ENCODE measurements at places on chromosomes 13 and 19.

GRCh38 chr13:55613429-55614187, 1527.1 kb upstream of the PRR20A start:
- DNase-seq: no peak

GRCh38 chr19:4186087-4186993, 3.9 kb downstream of the ANKRD24 start:
- peak; percentile 54 for DNase-seq

GRCh38 chr13:67916650-67917049, 686.5 kb upstream of the PCDH9 start:
- no peak for DNase-seq

DNA sequence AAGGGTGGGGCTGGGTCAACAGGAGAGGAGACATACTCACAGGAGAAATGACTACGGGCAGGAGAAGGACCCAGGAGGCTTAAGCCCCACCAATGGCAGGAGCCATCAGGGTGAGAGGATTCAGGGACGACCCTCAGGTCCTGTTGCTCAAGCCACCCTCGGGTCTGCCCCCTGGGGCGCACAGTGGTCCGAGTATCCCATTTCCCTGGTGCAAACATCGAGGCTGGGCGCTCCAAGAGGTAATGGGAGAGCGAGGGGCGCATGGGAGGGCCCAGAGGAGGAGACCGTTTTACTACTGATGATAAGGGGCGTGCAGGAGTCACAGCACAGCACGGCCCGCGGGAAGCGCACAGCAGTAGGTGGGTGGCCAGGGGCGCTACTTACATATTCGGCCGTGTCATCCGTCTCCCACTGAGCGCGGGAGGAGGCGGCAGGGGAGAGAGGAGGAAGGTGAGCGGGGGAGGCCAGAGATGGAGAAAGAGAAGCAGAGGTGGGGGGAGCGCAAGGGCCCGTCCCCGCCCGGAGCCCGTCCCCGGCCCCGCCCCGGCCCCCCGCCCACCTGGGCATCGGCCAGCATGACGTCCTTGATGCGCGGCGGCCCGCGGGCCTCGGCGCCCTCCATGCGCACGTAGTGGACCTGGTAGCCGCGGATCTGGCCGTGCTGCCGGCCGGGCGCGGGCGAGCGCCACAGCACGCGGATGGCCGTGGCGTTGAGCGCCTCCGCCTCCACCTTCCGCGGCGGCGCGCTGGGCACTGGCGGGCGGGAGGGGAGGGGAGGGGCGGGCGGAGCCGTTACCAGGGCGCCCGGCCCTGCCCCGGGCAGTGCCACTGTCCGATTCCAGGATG, 111.5 kb downstream of the PTPRS start:
- DNase-seq: no peak

GRCh38 chr19:19171821-19172532, 1.9 kb upstream of the MEF2B start:
- DNase-seq: no peak

DNA sequence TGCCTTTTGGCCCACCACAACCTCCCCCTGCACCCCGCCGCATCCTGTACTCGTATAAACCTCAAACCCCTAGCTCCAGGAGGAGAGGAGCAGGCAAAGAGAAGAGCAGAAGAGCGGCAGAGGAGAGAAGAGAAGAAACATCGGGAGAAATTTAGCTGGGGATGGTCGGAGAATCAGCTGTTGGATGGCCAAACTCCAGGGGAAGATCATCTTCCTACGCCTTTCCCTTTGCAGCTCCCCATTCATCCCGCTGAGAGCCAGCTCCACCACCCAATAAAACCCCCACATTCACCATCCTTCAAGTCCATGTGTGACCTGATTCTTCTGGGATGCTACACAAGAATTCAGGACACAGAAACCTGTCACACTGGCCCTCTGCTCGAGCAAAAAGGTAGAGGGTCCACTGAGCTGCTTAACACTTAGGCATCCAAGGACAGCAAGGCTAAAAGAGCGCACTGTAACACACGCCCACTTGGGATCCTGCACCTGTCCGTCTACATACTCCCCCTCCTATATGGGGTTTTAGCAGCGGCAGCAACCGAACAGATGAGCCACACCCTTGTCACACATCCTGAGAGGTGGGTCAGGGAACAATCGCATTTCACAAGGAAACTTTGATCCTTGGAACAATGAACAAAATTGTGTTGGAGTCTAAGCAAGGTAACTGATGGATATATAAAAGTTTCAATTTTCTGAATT, 51.6 kb upstream of the MIR17HG start:
- DNase-seq: no peak

- no peak for DNase-seq
Measured at GRCh38 chr13:100520936-100521850, 67.4 kb downstream of the GGACT start.

GRCh38 chr19:18230941-18231734, 4.9 kb upstream of the PDE4C start:
- DNase-seq: no peak

DNA sequence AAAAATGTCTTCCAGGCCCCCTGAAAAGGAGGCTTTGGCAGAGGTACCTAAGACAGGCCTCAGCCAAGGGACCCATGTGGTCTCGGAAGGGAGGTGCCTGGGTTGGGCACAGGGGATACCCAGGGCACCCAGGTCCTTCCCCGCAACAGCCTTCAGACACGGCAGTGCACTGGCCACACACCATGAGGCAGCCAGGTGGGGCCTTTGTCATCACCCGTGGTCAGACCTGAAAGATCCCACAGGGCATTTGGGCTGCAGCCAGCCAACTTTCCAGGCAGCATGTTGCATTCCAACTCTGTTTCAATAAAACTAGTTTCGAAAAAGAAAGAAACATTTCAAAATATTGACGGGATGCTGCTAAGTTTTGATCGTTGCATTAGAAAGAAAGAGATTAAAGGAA, 4.7 kb upstream of the TUBGCP3 start:
- no peak for DNase-seq

GRCh38 chr19:58001895-58002369, 688 bp downstream of the ZNF606 start:
- DNase-seq: no peak

- DNase-seq: no peak
Measured at GRCh38 chr13:31920727-31921100, 110.9 kb upstream of the FRY start.

GRCh38 chr13:111161601-111162600, 46.8 kb downstream of the ARHGEF7 start:
- DNase-seq: no peak

DNA sequence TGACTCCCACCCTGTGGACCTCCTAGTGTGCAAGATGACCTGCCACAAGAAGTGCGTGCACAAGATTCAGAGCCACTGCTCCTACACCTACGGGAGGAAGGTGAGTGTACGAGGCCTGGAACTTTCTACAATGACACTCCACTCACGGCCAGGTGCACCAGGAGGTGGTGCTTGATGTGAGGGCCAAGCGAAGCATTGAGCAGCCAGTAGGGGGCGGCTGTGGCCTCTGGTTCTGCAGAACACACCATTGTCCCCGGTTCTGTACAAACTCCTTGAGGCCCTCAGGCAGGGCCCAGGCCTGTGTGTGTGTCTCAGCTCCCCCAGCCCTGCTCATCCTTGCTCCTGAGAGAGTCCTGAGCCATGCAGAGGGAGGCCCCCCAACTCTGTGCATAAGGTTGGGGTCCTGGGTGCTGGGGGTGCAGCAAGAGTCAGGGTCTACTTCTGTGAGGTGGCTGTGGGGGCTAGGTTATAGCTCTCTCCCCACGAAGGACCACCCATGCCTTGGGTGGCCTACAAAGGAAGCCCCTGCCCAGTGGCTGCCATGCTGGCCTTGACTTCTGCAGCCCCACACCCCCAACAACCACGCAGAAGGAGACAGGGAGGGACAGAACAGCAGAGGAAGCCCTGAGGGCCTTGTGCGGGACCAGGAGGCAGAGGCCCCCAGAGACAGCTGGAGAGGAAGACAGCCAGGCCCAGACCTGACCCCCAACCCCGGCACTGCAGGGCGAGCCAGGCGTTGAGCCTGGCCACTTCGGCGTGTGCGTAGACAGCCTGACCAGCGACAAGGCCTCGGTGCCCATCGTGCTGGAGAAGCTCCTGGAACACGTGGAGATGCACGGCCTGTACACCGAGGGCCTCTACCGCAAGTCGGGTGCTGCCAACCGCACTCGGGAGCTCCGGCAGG, 9.7 kb upstream of the USE1 start:
- DNase-seq: peak; percentile 41

GRCh38 chr19:4390017-4390566, 10.3 kb downstream of the SH3GL1 start:
- no peak for DNase-seq

DNA sequence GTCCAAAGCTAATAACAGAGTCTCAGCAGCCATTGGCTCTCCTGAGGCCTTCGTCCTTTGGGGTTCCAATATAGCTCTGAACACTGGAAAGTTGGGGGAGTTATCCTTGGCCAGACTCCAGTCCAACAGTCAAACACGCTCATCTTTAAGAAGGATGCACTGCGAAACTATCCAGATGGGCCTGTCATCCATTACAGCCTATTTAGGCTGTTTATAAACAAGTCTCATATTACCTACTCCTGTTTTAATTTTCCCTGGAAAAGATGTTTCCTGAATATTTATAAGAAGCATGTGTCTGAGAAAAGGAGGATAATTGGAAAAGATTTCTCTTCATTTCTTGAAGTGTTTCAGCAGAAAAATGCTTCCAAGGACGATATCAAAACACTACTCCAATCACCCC, 170.7 kb downstream of the DCT start:
- DNase-seq: no peak

DNA sequence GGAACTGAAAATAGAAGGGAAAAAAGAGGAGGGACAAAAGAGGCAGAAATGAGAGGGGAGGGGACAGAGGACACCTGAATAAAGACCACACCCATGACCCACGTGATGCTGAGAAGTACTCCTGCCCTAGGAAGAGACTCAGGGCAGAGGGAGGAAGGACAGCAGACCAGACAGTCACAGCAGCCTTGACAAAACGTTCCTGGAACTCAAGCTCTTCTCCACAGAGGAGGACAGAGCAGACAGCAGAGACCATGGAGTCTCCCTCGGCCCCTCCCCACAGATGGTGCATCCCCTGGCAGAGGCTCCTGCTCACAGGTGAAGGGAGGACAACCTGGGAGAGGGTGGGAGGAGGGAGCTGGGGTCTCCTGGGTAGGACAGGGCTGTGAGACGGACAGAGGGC, at the start of gene CEACAM5:
TSS of gene CEACAM5 (plus strand) at position 146 of the 400 bp plus-strand sequence. CDS start at position 252, 106 bp downstream.
- DNase-seq: no peak

- no peak for DNase-seq
Measured at GRCh38 chr13:51218626-51219025, 3.6 kb upstream of the FAM124A start.

DNA sequence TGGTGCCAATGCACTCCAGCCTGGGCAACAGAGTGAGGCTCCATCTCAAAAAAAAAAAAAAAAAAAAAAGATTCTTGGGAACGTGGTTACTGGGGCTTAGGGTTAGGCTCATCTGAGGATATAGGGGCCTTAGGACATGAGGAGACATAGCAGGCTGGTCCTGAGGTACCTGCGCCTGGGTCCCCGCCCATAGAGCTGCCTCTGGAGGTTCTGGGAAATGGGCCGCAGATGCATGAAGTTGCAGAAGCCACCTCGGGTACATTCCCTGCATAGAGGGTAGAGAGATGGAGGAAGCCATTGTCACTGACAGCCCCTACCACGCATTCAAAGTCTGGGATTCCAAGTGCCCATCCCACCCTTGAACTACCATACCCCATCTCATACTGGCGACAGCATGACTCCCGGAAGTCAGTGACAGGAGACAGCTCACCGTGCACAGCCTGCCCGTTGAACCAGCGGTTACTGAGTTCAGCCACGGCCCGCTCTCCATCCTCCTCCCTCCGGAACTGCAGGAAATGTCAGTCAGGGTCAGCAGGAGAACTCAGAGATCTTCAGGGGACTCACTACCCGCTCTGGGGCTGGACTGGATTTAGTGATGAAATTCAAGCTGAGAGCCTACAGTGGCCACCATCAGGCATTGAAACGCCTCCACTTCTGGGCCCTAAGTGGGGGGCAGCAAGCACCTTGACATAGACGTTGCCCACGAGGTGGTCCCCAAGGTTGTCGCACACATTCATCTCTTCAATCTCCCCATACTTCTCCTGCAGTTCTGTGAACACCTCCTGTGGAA, 1.4 kb downstream of the U2AF1L4 start:
- no peak for DNase-seq

DNA sequence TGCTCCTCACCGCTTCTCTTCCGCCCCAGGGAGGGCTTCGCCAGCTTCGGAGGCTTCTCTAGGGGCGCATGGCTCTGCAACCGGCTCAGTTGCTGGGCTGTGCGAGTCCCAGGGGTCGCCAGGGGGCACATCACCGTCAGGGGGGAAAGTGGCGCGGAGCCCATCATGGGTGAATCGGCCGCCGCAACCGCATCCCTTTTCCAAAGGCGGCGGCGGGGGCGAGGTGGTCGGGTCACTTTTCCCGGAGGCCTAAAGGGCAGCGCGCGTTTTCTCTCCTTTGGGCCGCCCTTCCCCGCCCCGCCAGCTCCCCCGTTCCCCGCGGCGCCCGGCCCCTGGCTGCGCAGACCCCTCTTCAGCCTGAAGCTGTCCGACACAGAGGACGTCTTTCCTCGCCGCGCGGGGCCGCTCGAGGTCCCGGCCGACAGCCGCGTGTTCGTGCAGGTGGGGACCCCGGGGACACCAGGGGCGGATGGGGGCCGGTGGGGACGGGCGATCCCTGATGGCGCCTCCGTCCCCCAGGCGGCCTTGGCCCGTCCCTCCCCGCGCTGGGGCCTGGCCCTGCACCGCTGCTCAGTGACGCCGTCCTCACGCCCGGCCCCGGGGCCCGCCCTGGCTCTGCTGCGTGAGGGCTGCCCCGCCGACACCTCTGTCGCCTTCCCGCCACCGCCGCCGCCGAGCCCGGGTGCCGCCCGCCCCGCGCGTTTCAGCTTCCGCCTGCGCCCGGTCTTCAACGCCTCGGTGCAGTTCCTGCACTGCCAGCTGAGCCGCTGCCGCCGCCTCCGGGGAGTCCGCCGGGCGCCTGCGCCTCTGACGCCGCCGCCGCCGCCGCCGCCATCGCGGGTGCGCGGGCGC, 1.7 kb downstream of the TGFBR3L start:
- no peak for DNase-seq

GRCh38 chr19:40539070-40539469, 37.6 kb upstream of the SHKBP1 start:
- no peak for DNase-seq

DNA sequence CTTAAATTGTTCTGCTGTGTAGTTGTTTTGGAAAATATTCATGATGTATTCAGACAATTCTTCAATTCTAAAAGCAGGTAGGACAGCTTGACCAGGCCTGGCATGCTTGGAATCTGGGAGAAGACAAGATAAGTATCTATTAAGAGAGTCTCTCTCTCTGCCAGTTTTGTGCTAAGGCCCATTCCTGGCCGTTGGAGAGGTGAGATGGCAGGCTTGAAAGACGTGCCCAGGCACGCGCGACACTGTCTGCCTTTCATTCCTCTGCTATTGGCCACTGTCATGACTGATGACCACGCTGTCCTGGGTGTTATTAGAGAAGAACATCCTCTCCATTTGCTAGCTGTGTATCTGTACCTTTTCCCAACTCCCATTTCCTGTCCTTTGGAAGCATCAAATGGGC, 90.3 kb downstream of the LHFPL6 start:
- no peak for DNase-seq

Data from stimulated activated CD4-positive, alpha-beta T cell treated with anti-CD3 and anti-CD28 coated beads, Interleukin-15, amount 100 ng/mL, for 1 hour (primary cell).